ENCODE measurements at places on chromosomes 3 and 15. TPM values are rescaled to one million over a fixed set of nuclear protein-coding genes. Genes with fewer than 3 reads are reported as not detected.

The SHC4 gene
- total RNA-seq, result 0.50 TPM

DNA sequence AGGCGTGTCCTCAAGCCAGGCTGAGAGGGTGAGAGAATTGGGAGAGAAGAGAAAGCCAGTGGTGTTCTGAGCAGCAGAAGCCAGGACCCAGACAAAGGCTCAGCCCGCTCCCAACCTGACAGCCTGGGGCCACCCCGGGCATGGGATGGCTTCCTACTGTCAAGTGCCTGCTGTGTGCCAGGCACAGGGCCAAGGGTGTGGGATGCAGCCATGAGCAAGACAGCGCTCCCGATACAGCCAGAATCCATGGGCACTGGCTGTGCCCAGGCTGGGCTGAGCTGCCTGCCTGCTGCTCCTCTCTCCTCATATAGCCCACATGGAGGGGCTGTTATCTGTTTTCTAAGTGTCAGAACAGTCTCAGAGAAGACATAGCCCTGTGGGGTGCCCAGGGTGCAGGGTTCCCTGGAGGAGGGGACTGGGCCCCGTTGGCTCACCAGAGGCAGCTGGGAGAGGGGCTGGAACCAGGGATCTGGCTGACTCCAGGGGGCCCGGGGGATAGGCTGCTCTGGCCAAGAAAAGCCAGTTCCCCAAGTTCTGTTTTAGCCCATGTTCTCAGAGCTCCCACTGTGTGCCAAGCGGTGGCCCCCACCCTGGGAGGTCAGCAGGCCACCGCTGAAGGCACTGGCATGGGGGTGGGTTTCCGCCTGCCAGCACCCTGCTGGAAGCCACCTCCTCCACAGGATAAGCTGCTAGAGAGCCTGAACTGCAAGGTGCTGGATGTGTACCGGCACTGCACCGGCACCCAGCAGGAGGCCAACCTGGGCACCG lies 39.0 kb downstream of the CFAP100 start:
- no peak for DNase-seq
- H3K4me3 ChIP-seq, result no peak overlapping the region
- no peaks in the 10 kb centered on the region for H3K4me1 ChIP-seq
- H3K27ac ChIP-seq, result no peak overlapping the region
- H3K27me3 ChIP-seq, result no peaks in the 10 kb centered on the region

- no peak overlapping the region for H3K27ac ChIP-seq
- no peaks in the 10 kb centered on the region for H3K27me3 ChIP-seq
- no peak overlapping the region for H3K4me3 ChIP-seq
These were observed 519.7 kb downstream of the FGF12 start for GRCh38 chr3:192207651-192208050.

DNA sequence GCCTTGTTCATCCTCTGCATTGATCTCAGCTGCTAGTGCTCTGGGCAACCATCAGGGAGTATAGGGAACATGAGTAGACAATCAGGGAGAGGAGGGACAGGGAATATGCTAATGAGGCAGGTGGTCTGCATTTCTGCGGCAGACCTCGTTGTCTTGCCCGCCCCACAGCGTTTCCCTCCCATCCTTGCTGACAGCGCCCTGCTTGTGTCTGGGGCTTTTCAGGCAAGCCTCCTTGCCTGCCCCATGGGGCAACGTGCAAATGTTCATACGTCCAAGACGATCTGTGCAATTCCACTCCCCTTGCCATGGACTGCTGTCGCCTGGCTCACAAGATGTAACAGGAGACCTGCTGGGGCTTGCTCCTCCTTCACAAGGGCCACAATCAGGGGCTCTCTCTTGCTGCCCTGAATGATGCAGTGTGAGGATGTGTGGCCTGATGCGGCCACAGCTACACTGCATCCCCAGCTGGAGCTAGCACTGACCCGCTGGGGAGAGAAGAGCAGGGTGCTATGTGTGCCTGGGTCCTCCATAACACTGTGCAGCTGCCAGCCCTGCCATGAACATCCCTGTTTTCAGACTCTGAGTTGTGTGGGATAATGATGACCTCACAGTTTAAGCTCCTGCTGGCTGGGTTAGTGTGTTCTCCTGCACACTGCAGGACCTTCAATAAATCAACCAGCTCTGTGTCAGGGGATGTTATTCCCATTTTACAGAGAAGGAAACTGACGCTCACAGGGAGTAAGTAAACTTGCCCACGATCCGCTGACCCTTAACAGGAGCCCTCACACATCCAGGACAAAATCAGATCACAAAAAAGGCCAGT lies 211.3 kb downstream of the KLF13 start:
- no peaks in the 10 kb centered on the region for H3K27me3 ChIP-seq
- no peaks in the 10 kb centered on the region for H3K36me3 ChIP-seq
- no peak for DNase-seq
- no peaks in the 10 kb centered on the region for H3K4me1 ChIP-seq
- H3K4me3 ChIP-seq, result no peak overlapping the region
- H3K27ac ChIP-seq, result no peak overlapping the region

DNA sequence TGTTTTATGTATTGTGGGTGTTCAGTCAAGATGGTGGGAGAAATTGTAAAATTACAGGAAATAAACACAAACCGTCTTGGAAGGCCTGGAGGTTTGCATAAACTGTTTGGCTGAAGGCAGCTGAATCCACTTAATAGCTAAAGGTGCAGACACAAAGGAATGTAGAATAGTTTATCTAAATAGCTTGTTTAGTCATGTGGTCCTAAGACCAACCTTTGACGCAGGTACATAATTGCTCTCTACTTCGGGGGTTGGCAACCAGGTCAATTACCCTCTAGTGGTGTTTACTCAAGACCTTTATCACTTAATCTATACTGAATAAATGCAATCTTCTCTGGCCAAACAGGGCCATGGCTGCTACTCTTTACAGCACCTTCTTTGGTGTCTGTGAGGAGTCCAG lies 502.8 kb downstream of the IGSF11 start:
- no peak overlapping the region for H3K27ac ChIP-seq
- no peaks in the 10 kb centered on the region for H3K36me3 ChIP-seq
- no peaks in the 10 kb centered on the region for H3K27me3 ChIP-seq
- no peak overlapping the region for H3K4me3 ChIP-seq
- DNase-seq, result no peak
- H3K4me1 ChIP-seq, result no peaks in the 10 kb centered on the region

GRCh38 chr3:138034918-138035317 lies 25.0 kb downstream of the CLDN18 start:
- H3K4me3 ChIP-seq, result no peak overlapping the region
- H3K27me3 ChIP-seq, result no peaks in the 10 kb centered on the region
- H3K4me1 ChIP-seq, result no peaks in the 10 kb centered on the region
- H3K36me3 ChIP-seq, result no peaks in the 10 kb centered on the region
- no peak overlapping the region for H3K27ac ChIP-seq

- no peak overlapping the region for H3K4me3 ChIP-seq
- no peaks in the 10 kb centered on the region for H3K27me3 ChIP-seq
- no peaks in the 10 kb centered on the region for H3K36me3 ChIP-seq
- no peak overlapping the region for H3K27ac ChIP-seq
These were observed 42.8 kb downstream of the NKIRAS1 start for GRCh38 chr3:23873941-23874340.

The SOX14 gene
- not detected for total RNA-seq

GRCh38 chr15:65196637-65197336 lies 11.6 kb upstream of the CLPX start:
- H3K36me3 ChIP-seq, result no peaks in the 10 kb centered on the region
- H3K27me3 ChIP-seq, result no peaks in the 10 kb centered on the region
- H3K4me3 ChIP-seq, result no peak overlapping the region
- DNase-seq, result no peak
- H3K27ac ChIP-seq, result no peak overlapping the region

- no peaks in the 10 kb centered on the region for H3K36me3 ChIP-seq
- no peak overlapping the region for H3K27ac ChIP-seq
These were observed 32.0 kb upstream of the FURIN start for GRCh38 chr15:90836296-90836871.

- H3K27me3 ChIP-seq, result no peaks in the 10 kb centered on the region
- no peak for DNase-seq
- no peaks in the 10 kb centered on the region for H3K4me1 ChIP-seq
- no peak overlapping the region for H3K27ac ChIP-seq
These were observed 204.0 kb downstream of the PLCL2 start for GRCh38 chr3:17088602-17089313.

GRCh38 chr3:171363202-171363601 lies 97.0 kb downstream of the TNIK start:
- no peaks in the 10 kb centered on the region for H3K4me1 ChIP-seq
- H3K27ac ChIP-seq, result no peak overlapping the region
- H3K27me3 ChIP-seq, result no peaks in the 10 kb centered on the region
- no peaks in the 10 kb centered on the region for H3K36me3 ChIP-seq
- no peak for DNase-seq
- no peak overlapping the region for H3K4me3 ChIP-seq

GRCh38 chr3:181633556-181633955 lies 78.2 kb upstream of the SOX2 start:
- no peak overlapping the region for H3K4me3 ChIP-seq
- no peaks in the 10 kb centered on the region for H3K27me3 ChIP-seq
- H3K4me1 ChIP-seq, result no peaks in the 10 kb centered on the region
- DNase-seq, result no peak
- no peaks in the 10 kb centered on the region for H3K36me3 ChIP-seq

DNA sequence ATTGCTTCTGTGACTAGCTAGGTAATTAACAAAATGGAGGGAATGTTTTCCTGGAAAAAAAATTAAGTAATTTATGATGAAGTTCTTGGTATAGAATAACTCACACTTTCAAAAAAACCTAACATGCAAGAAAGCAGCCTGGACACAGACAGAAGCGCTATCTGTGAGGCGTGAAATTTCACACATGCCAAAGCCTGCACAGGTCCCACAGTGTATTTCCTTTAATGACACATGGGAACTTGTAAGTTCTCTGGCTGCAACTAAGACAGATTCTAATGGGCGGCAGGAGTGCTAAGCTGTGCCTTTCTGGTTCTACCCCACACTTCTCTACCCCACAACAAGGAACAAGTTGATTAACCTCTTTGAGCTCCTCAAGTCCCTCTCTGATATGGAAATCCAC lies 84.9 kb upstream of the NEO1 start:
- H3K4me1 ChIP-seq, result peaks cover 3% of the 10 kb centered on the region
- H3K27ac ChIP-seq, result no peak overlapping the region

DNA sequence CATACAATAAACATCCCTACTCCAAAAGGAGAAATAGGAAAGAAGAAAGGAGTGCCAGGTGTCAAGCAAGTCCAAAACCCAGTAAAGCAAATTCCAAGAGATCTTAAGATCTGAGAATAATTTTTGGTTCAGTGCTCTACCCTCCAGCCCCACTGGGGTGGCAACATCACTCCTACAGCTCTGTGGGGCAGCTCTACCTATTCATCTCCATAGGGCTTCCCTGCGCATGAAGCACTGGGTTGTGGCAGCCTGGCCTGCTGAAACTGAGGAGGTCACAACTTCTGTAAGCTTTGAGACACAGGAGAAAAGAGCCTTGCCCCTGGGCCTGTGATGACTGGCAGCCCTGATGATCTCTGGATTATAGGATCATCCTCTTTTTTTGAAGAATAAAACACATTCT lies 378.2 kb upstream of the SOX14 start:
- no peaks in the 10 kb centered on the region for H3K4me1 ChIP-seq
- no peak overlapping the region for H3K4me3 ChIP-seq
- H3K36me3 ChIP-seq, result no peaks in the 10 kb centered on the region

GRCh38 chr3:117483839-117484238 lies 774.3 kb downstream of the TUSC7 start:
- no peak for DNase-seq
- H3K27me3 ChIP-seq, result no peaks in the 10 kb centered on the region
- no peaks in the 10 kb centered on the region for H3K36me3 ChIP-seq
- no peaks in the 10 kb centered on the region for H3K4me1 ChIP-seq
- no peak overlapping the region for H3K4me3 ChIP-seq
- no peak overlapping the region for H3K27ac ChIP-seq

- H3K4me3 ChIP-seq, result no peak overlapping the region
- no peaks in the 10 kb centered on the region for H3K4me1 ChIP-seq
- H3K36me3 ChIP-seq, result no peaks in the 10 kb centered on the region
These were observed 24.7 kb downstream of the SLC15A2 start for GRCh38 chr3:121918779-121919483.

The FETUB gene
- not detected for total RNA-seq
